ENCODE measurements at places on chromosomes 1 and 21.

GRCh38 chr1:165994107-165994506 lies 166.7 kb downstream of the UCK2 start:
- no peak for DNase-seq

GRCh38 chr21:29146726-29147125 lies 16.3 kb downstream of the MAP3K7CL start:
- no peak for DNase-seq

DNA sequence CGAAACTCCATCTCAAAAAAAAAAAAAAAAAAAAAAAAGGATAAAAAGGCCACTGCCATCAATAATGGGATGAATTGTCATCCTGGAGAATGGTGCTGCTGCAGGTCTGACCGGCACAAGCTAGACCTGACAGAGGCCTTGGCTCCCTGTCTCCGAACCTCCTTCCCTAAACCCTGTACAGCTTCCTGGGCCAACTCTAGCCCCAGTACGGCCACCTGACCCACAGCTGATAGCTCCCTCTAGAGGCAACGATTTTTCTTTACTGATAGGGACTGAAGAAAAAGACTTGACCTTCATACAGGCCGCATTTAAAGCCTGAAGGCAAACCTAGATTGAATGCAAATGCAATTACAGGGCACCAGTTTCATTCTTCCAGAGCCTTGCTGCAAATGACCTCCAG lies 30.7 kb downstream of the NOL9 start:
- DNase-seq: no peak

GRCh38 chr1:28199328-28200233 lies 23.1 kb upstream of the PTAFR start:
- DNase-seq: peak; percentile 71

- DNase-seq: no peak
Observed at GRCh38 chr1:241532162-241532531, at the start of gene KMO. TSS of gene KMO (plus strand) at chr1:241532378. CDS start at chr1:241532445, 67 bp downstream.

GRCh38 chr1:6779089-6779805 lies 6.0 kb upstream of the CAMTA1 start:
- DNase-seq: no peak

GRCh38 chr1:223819730-223820514 lies 25.8 kb downstream of the TP53BP2 start:
- DNase-seq: no peak

DNA sequence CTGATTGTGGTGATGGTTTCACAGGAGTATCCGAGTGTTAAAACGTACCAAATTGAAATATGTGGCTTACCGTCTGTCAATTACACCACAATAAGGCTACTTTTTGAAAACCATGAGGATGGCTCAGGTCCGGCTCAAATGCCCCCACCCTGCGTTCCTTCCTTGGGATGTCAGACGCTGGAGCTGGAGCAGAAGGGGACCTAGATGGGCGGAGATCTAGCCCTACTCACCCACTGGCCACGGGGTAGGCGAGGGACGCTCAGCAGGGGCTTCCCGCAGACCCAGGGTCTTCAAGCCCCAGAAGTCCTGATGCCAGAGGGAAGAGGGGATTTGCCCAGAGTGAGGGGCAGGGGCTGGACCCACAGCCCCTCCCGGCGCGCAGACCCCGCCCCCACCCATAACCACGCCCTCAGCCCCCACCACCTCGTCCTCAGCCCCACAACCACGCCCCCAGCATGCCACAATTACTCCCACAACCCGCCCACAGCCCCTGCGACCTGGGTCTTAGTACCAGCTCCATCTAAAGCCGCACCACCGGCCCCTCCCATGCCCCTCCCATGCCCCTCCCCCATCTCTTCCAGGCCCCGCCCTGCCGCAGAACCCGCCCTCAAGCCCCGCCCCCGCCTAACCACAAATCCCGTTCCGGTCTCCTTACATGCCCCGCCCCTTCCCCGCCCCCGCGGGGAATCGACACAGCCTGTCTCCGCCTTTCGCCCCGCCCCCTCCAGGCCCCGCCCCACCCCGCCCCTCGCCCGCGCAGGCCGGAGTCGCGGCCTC lies at the start of gene LRRC3:
LRRC3 (plus strand) TSS at position 764 of the 777 bp plus-strand sequence. CDS start 1,135 bp downstream, outside the sequence.
- peak; percentile 84 for DNase-seq

DNA sequence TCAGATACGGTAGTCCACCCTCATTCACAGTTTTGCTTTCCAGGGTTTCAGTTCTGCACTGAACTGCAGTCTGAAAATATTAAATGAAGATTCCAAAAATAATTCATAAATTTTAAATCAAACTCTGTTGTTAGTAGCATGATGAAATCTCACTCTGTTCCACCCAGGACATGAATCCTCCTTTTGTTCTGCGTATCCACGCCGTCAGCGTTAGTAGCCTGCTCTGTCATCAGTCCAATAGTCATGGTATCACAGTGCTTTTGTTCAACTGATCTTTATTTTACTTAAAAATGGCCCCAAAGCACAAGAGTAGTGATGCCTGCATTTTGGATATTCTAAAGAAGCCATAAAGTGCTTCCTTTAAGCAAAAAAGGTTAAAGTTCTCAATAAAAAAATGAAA lies 23.9 kb downstream of the CHD1L start:
- DNase-seq: no peak

DNA sequence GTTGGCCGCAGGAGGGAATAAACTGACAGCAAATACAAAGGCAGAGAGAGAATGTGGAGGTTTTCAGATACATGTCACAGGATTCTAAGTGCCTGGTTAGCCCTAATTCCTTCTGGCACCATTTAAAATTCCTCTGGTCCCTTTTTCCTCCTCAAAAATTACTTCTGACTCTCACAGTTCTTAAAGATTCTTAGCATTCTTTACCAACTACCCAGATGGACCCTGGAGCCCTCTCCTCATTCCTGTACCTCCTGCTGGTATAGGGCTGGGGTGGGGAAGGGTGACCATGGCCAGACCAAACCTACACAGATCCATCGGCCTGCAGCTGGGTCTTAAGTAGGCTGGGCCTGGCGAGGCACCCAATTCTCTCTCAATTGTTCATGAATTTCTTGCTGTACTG lies 7.2 kb downstream of the MKNK1 start:
- DNase-seq: no peak

DNA sequence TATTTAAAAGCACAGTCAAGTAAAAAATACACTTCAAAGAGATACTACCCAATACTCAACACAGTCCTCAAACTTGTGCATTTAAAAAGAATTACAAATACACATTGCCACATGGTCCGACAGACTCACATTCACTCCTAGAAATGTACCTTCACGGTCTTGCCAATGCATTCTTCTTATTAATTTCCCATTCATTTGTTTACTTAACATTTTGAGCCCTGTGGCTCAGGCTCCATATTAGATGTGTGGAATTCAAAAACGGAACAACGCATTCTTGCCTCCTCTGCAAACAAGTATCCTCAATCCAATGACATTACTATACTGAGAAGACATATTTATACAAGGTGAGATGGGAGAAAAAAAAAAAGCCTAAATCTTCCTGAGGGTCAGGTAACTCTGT lies 2.5 kb upstream of the DUSP23 start:
- DNase-seq: no peak

DNA sequence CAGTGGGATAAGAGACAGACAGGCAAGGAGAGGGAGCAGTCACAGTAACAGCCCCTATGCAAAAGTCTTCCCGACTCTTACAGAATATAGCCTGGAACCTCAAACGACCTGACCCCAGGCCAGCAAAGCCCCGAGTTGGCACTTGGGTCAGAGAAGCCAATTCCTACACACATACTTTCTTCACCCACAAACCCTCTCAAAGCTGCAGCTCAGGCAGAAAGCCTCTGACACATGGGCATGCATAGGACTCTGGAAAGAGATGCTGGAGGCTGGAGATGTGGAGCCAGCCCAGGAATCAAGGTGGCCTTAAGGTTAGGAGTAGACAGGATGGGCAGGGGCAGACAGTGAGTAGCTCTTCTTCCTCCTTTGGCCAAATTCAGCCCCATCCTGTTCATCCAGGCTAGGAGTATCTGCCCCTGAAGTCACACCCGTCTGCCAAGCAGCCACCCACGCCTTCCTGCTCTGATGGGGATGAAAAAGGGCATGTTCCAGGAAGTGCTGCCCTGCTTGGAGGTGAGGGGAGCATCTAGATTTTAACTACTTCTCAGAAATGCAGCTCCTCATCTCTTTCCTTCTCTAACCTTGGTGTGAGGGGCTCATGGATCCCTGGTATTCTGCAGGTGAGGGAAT lies 7.8 kb downstream of the SLC41A1 start:
- peak; percentile 16 for DNase-seq

DNA sequence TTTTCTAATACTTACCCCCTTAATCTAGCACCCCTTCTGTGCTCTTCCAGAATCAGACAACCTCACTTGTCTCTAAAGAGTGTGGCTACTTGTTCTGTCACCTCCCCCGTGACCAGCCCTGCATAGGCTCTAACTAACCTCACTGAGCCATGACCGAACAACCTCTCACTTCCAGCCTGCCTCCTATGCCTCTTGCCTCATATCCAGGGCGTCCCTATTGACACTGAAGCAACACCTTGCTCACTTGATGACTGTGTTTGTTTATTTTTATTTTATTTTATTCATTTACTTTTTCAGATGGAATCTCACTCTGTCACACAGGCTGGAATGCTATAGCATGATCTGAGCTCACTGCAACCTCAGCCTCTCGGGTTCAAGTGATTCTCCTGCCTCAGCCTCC lies 235.1 kb upstream of the B3GALT2 start:
- no peak for DNase-seq

DNA sequence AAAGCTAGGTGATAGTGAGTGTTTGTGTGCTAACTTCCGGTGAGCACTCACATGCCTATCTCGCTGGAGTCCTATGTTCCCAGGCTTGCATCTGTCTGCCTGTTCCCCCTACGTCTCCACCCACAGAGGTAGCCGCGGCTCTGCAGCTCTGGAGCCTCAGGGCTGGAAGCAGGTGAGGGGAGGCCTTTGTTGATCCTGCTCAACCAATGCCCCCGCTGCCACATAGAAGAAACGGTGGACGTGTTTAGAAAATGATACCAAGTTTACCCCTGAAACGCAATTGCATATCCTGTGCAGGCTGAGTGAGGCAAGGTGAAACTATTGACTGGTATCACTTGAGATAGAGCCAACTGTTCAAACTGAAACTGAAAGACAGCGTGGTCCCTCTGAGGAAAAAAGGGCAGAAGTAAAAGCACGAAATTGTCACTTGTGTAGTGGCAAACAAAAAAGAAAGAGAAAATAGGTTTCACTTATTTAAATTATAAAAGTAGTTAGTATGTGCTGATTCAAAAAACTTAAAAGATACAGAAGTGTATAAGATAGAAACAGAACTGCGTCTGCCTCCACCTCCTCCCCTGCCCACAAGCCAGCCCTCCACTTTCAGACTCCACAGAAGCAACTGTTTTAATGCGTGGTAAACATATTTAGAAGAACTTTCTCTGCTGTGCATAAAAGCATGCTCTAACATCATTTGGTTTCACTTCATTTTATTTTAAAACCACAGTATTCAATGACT lies 38.6 kb upstream of the ETS2 start:
- DNase-seq: peak; percentile 70

DNA sequence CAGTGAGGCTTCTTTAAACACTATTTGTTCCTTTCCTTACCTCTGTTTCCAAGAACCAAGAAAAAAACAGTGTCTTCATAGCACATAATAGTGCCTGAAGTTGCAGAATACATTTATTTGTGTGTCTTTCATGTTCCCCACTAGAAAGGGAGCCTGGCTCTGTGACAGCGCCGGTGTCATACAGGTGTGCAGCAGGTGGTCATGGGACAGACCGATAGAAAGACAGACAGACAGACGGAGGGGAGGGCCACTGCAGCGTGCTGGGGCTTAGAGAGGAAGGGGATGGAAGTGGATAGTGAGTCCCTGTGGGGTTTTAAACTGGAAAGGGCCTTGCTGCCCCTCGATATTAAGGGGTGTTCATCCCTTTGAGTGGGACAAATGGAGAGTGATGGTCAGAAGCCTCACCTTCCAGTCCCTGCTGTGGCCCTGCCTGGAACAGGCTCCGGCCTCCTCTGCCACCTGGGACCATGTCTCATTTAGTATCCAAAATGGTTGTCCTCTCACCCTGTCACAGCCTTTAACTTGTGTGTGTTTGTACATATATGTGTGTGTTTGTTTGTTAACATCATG lies 152.9 kb downstream of the PGBD5 start:
- DNase-seq: no peak

- no peak for DNase-seq
Observed at GRCh38 chr1:32388641-32389040, 5.6 kb downstream of the BSDC1 start.

DNA sequence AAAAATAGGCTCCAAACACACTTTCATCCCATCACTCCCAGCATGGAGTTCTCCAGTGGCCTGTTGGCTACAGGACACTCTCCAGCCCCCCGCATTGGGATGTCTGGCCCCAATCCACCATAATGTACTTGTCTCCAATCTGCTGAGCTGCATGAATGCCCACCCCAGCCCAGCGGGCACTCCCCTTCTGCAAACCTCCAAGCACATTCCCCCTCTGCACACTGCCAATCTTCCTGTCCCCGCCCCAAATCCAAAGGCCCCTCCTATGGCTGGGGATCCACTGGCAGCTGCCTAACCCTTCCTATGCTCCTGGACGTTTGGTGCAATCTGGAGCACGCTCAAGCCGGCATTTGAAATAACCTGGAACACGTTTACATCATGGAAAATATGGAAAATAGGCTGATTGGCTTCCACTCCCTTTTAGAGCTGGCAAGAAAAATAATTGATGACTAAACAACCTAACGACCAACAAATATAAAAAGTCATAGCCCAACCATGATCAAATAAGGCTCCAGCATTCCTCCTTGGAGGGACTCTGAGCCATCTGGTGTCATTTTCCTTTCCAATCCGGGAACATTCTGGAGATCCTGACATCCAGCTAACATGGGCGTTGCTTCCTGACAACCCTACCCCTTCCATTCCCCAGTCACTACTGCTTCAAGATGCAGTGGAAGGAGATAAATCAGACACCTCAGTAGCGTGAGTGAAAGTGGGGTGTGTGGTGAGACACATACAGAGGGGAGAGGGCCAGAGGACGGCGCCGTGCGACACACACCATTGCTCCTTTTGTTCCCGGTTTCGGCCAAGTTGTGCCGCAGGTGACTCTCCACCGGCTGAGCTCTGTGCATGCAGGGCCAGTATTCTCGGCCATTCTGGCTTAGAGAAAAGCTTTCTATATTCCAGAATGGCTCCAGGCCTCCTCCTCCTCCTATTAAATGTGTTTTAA lies 41.6 kb downstream of the PDE9A start:
- no peak for DNase-seq

- DNase-seq: no peak
Observed at GRCh38 chr1:173590557-173590956, 12.3 kb downstream of the SLC9C2 start.

GRCh38 chr1:200258447-200259375 lies 151.1 kb downstream of the ZNF281 start:
- peak; percentile 24 for DNase-seq

GRCh38 chr1:87318056-87318650 lies 10.5 kb upstream of the LMO4 start:
- DNase-seq: no peak

DNA sequence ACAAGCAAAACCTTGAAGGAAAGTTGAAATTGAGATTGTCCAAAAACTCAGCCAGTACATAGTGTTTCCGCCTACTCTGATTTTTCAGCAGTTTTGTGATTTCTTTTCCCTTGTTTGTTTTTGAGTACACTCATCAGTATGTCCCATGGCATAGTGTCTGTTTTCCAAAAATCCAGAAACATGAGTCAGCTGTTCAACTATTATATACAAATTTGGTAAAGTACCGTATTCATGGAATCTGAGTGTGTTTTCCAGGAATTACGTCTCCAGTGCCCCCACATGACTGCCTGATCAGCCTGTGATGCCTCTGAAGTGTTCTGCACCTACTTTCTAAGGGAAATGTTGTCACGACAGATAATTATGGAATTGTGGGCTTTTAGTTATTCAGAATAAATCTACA lies 186.8 kb downstream of the LTN1 start:
- DNase-seq: no peak

All from CD4-positive, alpha-beta T cell treated with Interleukin-12 subunit alpha and Interleukin-12 subunit beta, for 1 hour (primary cell).